ENCODE measurements at places on chromosomes 4 and X.

- peak; percentile 14 for DNase-seq
Observed at GRCh38 chr4:85125688-85126087, 159.2 kb upstream of the WDFY3 start.

DNA sequence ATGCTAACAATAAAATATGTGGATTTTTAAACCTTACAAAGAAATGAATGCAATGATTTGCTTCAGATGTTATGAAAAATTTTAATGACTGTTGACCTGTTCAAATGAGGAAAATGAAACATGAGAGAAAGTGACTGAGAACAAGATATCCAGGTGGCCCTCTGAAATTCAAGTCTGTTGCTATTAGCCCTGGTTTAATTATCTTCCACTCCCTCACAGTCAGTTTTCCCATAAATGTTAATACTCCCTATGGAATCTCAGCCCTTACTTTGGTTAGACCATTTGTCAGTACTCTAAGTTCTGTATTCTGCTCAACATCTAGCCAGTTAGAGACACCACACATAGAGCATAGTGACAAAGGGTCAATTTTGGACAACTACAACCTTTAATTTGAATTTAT, 327.8 kb downstream of the PDGFC start:
- DNase-seq, result no peak

DNA sequence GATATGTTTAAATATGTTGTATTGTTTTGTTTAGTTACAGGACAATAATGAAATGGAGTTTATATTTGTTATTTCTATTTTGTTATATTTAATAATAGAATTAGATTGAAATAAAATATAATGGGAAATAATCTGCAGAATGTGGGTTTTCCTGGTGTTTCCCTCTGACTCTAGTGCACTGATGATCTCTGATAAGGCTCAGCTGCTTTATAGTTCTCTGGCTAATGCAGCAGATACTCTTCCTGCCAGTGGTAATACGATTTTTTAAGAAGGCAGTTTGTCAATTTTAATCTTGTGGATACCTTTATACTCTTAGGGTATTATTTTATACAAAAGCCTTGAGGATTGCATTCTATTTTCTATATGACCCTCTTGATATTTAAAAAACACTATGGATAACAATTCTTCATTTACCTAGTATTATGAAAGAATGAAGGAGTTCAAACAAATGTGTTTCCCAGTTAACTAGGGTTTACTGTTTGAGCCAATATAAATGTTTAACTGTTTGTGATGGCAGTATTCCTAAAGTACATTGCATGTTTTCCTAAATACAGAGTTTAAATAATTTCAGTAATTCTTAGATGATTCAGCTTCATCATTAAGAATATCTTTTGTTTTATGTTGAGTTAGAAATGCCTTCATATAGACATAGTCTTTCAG, 26.9 kb downstream of the NUDT6 start:
- DNase-seq, result peak; percentile 4

- DNase-seq, result no peak
Observed at GRCh38 chrX:69066021-69066757, 99.1 kb downstream of the PJA1 start.

GRCh38 chrX:134010690-134011089, 25.3 kb upstream of the GPC3 start:
- DNase-seq, result no peak
